ENCODE measurements at places on chromosomes 12 and 14.

- DNase-seq = no peak
These were observed 286.5 kb upstream of the E2F7 start for GRCh38 chr12:77351860-77352259.

GRCh38 chr12:4203772-4204376, 69.7 kb upstream of the CCND2 start:
- DNase-seq = no peak

- no peak for DNase-seq
These were observed 102.0 kb upstream of the MYL2 start for GRCh38 chr12:111022386-111022785.

DNA sequence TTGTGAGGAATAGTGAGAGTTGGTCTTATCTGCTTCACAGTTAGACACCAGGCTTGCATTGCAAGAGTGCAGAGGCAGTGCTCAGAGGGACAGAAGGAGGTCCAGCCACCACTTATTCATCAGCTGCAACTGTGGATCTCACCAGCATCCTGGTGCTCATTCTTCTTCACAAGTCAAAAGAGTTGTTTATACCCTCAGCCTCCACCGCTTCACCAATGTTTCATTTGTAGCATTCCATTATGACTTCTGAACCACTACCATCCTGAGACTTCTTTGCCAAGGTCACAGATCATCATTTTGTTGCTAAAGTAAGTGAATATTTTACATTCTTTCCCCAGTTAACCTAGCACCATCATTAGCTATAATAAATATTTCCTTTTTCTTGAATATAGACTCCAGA, 230.5 kb upstream of the KITLG start:
- no peak for DNase-seq

GRCh38 chr14:89845346-89845745, 109.2 kb downstream of the EFCAB11 start:
- no peak for DNase-seq

DNA sequence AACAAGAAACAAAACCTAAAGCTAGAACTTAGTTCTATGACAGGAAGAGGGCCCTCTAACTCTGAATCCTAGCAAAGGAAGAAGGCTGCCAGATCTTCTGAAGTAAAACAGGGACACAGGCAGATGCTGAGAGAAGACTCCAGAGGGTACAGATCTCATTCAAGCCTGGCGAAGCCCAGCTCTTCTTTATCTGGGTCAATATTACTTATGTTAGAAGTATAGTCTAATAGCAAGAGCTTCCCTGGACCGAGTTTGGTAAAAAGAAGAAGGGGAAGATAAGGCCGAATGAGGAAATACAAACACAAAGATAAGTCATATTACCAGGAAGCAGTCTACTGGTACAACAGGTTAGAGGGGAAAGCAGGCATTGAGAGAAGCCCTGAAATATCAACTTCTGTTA, 79.9 kb upstream of the CCDC91 start:
- DNase-seq = no peak

- DNase-seq = peak; percentile 9
These were observed 103.3 kb upstream of the PMCH start for GRCh38 chr12:102300824-102301461.

GRCh38 chr12:123754041-123754772, 7.9 kb upstream of the DNAH10 start:
- no peak for DNase-seq

DNA sequence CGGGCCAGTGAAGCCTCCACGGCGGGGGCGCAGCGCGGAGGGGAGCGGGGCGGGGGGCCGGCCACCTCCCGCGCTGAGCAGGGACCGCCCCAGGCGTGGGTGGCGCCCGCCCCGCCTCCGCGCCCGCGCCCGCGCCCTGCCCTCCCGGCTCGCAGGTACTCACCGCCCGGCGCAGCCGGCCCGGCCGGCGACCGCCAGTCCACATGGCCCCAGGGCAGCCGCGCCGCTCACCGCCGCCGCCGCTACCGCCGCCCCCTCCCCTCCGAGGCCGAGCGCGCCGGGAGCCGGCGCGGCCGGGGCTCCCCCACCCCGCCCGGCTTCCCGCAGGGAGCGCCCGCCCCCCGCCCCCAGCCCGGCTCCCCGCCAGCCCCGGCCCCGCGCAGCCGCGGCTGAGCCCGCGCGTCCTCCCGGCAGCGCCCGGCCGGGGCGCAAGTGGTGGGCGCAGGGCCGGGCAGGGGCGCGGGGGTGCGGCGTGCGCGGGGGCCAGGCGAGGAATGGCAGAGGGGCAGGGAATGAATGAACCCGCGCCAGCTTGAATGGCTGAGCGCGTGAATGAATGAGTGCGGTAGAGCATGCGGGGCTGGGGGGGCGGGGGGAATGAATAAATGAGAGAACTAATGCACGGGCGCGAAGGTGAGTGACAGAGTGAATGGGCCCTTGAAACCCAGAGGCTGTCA, at the start of gene BEGAIN:
TSS of gene BEGAIN (minus strand) at position 332 of the 677 bp plus-strand sequence. CDS start at position 205, 127 bp downstream.
- DNase-seq = no peak

- DNase-seq = no peak
These were observed 126.9 kb downstream of the GALC start for GRCh38 chr14:87866116-87866515.

GRCh38 chr14:74964787-74965485, 9.5 kb upstream of the PGF start:
- DNase-seq = no peak

DNA sequence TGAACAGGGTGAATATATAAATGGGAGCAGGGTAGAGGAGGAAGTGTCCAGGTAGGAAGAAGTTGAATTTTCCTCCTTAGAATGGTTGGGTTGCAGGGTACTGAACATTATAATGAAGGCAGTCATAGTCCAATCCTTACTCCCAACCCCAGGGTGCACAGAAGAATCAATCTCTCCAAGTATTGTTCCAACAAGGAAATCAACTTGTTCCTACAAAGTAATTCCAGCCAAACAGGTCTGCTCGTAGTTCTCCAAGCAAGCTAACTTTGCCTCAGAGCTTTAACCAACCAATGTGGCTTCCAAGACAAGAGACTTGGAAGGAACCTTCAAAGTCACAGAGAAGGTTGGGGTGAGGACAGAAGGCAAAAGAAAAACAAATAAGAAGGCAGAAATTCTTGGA, 527.2 kb downstream of the MED13L start:
- no peak for DNase-seq

- no peak for DNase-seq
These were observed 990.2 kb upstream of the ATXN7L3B start for GRCh38 chr12:73547421-73547820.

GRCh38 chr12:4215229-4216186, 58.1 kb upstream of the CCND2 start:
- DNase-seq = no peak

DNA sequence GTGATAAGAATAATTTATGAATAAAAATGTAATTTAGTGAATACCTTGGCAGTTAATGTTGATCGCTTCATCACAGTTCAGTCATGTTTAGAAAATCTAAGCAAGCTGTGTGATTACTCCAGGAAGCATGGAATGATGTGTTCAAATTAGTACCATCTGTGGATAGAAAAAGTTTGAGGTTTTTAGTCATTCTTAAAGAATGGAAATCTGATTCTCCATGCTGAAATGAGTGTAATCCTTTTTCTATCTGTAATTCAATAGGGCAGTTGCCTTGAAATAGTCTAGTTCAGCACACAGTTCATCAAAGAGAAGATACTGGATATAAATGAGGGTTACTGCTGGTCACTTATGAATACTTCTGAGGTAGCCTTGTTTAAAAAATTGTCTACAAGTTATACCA, 127.2 kb upstream of the MYF6 start:
- DNase-seq = no peak

GRCh38 chr14:77041881-77042545, 13.5 kb upstream of the IRF2BPL start:
- DNase-seq = peak; percentile 84

- DNase-seq = peak; percentile 50
These were observed 1352.9 kb downstream of the TMEM121 start for GRCh38 chr14:106879241-106879640.

DNA sequence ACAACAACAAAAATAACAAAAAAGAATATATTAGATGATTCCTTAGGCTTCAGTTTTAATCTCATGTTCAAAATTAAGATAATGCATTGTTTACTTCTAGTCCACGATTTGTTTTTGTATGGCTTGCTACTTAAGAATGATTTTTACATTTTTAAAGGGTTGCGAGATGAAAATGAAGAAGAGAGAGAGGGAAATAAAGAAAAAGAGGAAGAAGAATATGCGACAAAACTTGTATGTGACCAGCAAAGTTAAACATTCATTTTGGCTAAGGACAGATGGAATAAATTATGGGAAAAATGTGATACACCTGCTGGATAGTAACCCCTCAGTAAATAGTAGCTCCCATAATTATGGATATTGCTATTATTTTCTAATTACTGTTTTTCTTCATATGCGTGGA, 1.2 kb upstream of the GIT2 start:
- no peak for DNase-seq

DNA sequence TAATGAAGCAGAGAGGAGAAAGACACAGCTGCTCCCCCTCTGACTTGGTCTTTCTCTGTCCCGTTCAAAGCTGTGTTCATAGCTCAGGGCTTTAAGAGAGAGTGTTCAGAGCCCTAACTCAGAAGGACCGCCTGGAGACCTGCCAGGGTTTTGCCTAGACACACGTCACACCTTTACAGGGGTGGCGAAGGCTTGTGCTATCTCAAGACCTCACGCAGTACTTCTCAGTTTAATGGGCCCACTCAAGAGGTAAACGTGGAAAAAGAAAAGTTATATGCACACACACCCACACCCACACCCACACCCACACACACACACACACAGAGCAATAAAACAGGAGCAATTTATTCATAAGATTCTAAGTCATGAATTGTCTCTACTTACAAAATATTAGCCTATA, 374.3 kb downstream of the C12orf75 start:
- no peak for DNase-seq

DNA sequence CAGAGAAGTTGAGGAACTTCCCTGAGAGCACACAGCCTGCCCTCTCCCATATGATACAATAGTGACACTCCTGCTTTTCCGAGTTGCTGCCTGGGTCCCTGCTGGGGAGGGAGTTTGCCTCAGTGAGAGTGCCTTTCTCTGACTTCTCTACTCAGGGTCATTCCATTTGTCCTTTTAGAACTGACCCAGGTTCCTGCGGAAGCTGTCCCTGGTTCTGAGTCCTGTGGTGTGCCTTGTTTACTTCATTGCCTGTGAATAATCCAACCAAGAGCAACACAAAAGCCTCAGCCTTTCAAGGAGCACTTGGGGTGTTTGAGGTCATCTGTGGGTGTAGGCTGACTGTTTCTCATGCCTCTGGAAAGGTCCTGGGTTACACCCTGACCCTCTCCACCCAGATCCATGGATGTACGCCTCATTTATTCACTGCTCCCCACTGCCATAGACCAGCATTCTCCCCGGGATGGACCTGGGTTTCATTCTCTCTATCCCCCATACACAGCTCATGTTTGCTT, 13.6 kb downstream of the SERPINA1 start:
- DNase-seq = no peak

DNA sequence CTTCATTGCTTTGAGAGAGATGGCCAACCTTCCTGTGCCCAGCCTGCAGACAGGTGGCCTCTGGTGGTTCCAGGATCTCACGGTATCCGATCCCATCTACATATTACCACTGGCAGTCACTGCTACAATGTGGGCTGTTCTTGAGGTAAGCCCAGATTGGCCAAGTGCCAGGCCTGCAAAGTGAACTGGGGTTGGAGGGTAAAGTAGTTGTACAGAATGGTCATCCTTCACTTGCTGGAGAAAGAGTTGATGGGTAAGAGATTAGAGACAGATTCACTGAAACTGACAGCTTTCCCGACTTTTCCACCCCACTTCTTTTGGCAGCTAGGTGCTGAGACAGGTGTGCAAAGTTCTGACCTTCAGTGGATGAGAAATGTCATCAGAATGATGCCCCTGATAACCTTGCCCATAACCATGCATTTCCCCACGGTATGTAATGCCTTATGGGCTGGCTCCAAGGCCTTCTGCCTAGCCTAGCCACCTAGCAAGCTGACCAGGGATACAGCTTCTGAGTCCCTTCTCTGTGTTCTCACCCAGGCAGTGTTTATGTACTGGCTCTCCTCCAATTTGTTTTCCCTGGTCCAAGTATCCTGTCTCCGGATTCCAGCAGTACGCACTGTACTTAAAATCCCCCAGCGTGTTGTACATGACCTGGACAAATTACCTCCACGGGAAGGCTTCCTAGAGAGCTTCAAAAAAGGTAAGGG, 4.1 kb downstream of the OXA1L start:
- DNase-seq = no peak

GRCh38 chr14:52031781-52032180, 37.1 kb downstream of the NID2 start:
- DNase-seq = no peak

DNA sequence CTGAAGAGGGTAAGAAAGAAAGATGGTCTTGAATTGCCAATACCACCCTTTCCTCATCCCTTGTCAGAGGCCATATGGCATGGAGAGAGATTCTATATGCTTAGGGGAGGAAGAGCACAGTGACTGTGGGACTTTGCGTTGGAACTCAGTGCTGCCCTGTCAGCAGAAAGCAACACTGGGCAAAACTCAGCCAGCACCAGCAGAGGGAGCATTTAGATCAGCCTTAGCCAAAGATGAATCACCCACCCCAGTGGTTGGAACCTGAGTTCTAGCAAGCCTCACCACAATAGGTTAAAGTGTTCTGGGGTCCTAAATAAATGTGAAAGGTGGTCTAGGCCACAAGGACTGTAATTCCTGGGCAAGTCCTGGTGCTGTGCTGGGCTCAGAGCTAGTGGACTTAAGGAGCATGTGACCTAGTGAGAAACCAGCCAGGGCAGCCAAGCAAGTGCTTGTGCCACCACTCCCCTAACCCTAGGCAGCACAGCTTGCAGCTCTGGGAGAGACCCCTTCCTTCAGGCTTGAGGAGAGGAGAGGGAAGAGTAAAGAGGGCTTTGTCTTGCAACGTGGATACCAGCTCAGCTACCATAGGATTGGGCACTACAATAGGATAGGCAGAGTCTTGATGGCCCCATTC, 11.4 kb upstream of the BCAT1 start:
- DNase-seq = peak; percentile 45

- no peak for DNase-seq
These were observed 294.5 kb downstream of the GALC start for GRCh38 chr14:87698481-87698880.

GRCh38 chr12:66495709-66496108, 183.2 kb downstream of the GRIP1 start:
- no peak for DNase-seq

GRCh38 chr14:54686871-54687749, 120.2 kb downstream of the SAMD4A start:
- no peak for DNase-seq

GRCh38 chr12:23596568-23596967, 352.9 kb downstream of the SOX5 start:
- DNase-seq = no peak

Measured in NCI-H1694 treated with DMSO at 0.1 percent for 48 hours (cell line).